ENCODE measurements at places on chromosomes 16 and 17.

GRCh38 chr17:20944014-20944865, 98.6 kb downstream of the USP22 start:
- H3K36me3 ChIP-seq, result no peaks in the 10 kb centered on the region
- no peak overlapping the region for H3K27ac ChIP-seq
- no peak overlapping the region for H3K4me3 ChIP-seq
- H3K27me3 ChIP-seq, result no peaks in the 10 kb centered on the region

- H3K4me3 ChIP-seq, result no peak overlapping the region
- no peak overlapping the region for H3K27ac ChIP-seq
- no peaks in the 10 kb centered on the region for H3K27me3 ChIP-seq
- H3K36me3 ChIP-seq, result no peaks in the 10 kb centered on the region
- H3K4me1 ChIP-seq, result no peaks in the 10 kb centered on the region
- DNase-seq, result no peak
These were observed 1072.4 kb upstream of the EEF2KMT start for GRCh38 chr16:6170022-6170421.

DNA sequence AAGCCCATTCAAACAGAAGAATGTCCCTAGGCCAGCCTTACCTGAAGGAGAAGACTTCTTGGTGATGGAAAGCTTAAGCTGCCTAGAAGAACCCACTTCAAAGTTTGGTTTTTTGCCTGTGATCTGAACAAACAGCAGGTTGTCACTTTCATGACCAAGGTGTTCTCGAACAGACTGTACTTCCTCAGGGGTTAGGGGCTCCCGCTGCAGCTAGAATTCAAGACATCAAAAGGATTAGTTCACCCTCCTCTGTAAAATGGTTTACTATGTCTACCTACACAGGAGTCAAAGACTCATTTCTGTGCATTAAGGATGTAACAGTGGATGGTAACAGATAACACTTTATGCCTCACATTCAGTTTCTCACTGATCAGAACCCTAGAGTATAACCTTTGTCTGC, 13.2 kb downstream of the CIAPIN1 start:
- no peak overlapping the region for H3K27ac ChIP-seq
- H3K4me3 ChIP-seq, result no peak overlapping the region
- H3K27me3 ChIP-seq, result no peaks in the 10 kb centered on the region
- no peaks in the 10 kb centered on the region for H3K4me1 ChIP-seq
- no peak for DNase-seq
- H3K36me3 ChIP-seq, result peaks cover 57% of the 10 kb centered on the region

DNA sequence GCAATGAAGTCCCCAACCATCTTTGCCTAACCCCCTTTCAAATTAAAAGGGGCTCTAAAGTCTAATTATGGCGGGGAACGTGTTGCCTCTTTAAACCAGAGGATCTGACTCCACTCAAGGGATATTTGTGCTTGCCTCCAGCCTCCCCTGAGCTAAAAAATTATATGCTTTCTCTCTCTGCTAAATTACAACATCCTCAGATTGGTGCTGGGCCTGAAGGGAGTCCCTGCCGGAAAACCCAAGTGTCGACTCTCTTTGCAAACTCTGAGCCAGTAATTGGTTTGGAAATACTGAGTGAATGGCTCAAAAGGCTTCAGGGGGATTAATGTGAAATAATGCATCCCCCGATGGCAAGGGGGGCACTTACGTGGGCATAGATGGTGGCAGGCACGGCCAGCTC, 208.5 kb upstream of the TNRC6C start:
- H3K36me3 ChIP-seq, result no peaks in the 10 kb centered on the region
- no peak for DNase-seq
- H3K27ac ChIP-seq, result no peak overlapping the region
- no peak overlapping the region for H3K4me3 ChIP-seq
- peaks cover 7% of the 10 kb centered on the region for H3K27me3 ChIP-seq

GRCh38 chr17:44792276-44792675, 33.5 kb downstream of the ADAM11 start:
- H3K27me3 ChIP-seq, result no peaks in the 10 kb centered on the region
- peaks cover 3% of the 10 kb centered on the region for H3K4me1 ChIP-seq
- H3K36me3 ChIP-seq, result no peaks in the 10 kb centered on the region
- H3K27ac ChIP-seq, result no peak overlapping the region
- H3K4me3 ChIP-seq, result no peak overlapping the region
- no peak for DNase-seq

GRCh38 chr16:49499869-49500610, 126.4 kb downstream of the C16orf78 start:
- H3K4me1 ChIP-seq, result no peaks in the 10 kb centered on the region
- DNase-seq, result no peak
- no peaks in the 10 kb centered on the region for H3K27me3 ChIP-seq

GRCh38 chr16:48969611-48970010, 312.0 kb downstream of the CBLN1 start:
- no peaks in the 10 kb centered on the region for H3K36me3 ChIP-seq
- H3K27me3 ChIP-seq, result no peaks in the 10 kb centered on the region
- H3K4me3 ChIP-seq, result no peak overlapping the region
- no peaks in the 10 kb centered on the region for H3K4me1 ChIP-seq

- DNase-seq, result no peak
- H3K27ac ChIP-seq, result no peak overlapping the region
- H3K4me3 ChIP-seq, result no peak overlapping the region
These were observed 17.9 kb downstream of the FBXO39 start for GRCh38 chr17:6793748-6794493.

DNA sequence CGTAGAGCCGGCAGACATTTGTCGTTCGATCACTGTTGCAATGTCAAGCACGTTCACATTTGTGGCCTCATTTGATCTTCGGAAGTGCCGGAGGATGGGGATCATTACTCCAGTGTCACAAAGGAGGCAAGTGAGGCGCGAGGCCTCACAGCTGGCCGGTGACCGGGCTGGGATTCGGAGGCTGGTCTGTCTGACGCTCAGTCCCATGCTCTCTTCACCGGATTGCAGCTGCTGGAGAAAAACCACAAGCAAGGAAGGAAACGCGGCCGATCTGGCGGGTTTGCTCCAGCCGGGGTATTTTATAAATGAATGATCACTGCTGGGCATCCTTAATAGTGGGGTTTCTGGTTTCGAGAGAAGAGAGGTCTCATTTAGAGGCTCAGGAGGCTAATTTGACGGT, 127.8 kb downstream of the OR1D5 start:
- no peaks in the 10 kb centered on the region for H3K27me3 ChIP-seq
- no peak for DNase-seq
- peaks cover 1% of the 10 kb centered on the region for H3K36me3 ChIP-seq
- H3K27ac ChIP-seq, result no peak overlapping the region

All from T-helper 2 cell treated with Interferon-gamma antibody and Interleukin-4, amounts not matched to agents 5 μg/mL and 100 μg/mL, for 36 hours (primary cell).